ENCODE measurements at places on chromosomes 11 and 22.

DNA sequence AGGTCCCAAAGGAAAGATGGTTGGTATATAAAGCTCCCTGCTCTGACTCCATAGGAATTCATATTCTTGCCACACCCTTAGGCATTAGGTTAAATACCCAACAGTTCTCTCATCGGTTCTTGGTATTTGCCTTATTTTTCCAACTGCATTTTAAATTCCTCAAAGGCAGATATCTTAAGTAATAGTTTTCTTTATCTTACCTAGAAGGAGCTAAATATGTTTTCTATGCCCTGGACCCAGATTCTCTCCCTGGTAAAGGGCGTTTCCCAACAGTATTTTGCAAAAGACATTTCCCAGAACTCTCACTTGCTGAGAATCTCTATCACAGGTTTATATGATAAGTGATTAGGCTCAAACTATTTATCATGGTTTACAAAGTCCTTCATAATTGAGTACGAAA lies 158.6 kb upstream of the BDNF start:
- DNase-seq: no peak

GRCh38 chr11:132907651-132908413 lies 624.5 kb downstream of the OPCML start:
- no peak for DNase-seq

- DNase-seq: no peak
Observed at GRCh38 chr22:45226503-45227186, 14.0 kb downstream of the KIAA0930 start.

- DNase-seq: no peak
Observed at GRCh38 chr11:722346-722811, 16.3 kb downstream of the EPS8L2 start.

- peak; percentile 45 for DNase-seq
Observed at GRCh38 chr11:46491661-46492330, 100.2 kb upstream of the CHRM4 start.

- no peak for DNase-seq
Observed at GRCh38 chr22:24398409-24398808, 29.0 kb upstream of the ADORA2A start.

DNA sequence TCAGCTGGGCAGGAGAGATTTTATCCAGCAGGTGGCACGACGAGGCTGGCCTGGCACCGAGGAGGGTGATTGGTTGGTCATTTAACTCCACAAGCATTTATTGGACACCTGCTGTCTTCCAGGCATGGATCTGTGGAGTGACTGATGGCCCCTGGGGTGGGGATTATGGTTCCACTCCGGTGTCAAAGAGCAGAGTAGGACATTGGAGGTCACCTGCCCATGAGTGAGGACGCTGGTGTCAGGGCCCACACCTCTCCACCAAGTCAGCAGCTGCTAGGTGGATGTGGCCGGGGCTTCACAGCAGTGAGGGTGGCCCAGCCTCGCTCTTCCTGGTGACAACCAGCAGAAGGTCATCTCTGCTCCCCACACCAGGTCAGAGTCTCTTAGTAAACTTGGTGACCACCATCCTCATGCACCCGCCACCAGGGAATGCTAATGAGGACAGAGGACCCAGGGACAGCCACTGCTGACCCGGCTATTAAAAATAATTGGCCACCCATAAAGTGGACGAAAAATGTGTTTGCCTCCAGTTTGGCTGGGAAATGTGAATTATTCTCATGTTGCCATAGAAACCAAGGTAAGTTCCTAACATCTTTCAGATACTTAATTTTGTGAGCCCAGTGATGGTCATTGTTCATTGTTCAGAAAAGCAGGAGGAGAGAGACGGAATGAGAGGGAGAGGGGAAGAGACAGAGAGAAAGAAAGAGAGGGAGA lies 428.7 kb downstream of the TBC1D22A start:
- DNase-seq: no peak

- DNase-seq: peak; percentile 47
Observed at GRCh38 chr11:27722117-27722952, 22.1 kb upstream of the BDNF start.

DNA sequence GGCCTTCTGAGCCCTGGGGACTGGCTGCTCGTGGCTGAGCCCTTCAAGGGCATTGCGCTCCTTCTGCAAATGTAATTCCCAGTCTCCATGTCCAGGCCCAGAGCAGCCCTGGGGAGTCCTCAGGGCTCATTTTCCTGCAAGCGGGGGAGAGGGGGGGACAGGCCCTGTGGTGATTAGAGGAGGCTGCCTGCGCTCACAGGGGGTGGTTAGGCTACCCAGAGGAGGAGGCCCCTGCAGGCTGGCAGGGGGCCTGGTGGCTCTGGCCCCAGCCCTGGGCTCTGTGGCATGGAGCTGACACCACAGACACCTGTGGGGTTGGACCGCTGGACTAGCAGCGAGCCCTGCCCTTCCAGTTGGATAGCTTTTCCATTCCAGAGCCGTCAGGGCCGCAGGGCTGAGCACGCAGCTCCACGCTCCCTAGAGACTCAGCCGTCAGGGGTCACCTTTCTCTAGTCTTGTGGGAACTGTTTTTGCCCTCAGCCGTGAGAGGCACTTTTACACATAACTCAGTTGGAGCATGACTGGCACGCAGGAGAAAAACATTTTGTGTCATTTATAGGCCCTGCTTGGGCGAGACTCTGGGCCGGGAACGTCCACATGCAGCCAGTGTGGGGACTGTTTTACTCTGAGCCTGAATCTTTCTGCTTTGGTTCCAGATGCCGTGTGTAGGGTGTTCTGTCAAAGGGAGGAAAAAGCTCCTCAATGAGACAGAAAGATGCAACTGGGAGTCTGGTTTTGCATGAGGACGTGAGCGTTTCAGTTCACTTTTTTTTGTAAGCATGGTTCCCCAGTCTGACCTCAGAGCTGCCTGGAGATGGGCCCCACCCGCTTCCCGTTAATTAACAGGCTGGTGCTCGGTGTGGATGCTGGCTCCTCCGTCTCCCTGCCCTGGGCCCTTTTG lies 58.1 kb downstream of the LRP5 start:
- peak; percentile 45 for DNase-seq

DNA sequence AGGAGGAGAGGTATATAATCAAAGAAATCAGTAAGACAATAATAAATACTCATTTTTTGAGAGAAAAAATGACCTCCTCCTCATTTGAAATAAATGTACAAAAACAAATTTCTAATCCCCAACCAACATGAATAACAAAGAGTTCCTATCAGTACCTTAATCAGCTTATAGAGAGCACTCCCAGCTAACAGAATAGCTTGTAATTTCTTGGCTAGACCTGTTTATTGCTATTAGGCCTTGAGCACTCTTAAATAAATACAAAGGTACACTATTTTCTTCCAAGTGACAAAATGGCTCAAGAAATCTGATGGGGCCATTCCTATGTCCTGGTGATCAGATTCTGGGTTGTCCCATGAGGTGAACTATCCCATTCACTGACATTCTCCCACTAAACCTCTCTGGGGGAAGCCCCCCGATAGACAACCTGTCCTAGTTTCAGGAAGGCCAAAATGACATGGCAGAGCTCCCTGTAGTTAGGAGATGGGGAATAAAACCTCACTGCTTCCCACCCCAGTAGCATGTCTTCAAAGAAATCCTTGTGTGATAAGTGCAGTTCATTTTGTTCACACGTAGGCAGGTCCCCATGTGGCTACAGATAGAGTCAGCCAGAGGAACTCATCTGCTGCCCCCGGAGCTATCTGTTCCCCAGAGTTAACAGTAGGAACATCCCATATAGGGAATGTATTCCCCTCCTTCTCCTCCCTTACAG lies 385.7 kb downstream of the SOX6 start:
- DNase-seq: no peak

DNA sequence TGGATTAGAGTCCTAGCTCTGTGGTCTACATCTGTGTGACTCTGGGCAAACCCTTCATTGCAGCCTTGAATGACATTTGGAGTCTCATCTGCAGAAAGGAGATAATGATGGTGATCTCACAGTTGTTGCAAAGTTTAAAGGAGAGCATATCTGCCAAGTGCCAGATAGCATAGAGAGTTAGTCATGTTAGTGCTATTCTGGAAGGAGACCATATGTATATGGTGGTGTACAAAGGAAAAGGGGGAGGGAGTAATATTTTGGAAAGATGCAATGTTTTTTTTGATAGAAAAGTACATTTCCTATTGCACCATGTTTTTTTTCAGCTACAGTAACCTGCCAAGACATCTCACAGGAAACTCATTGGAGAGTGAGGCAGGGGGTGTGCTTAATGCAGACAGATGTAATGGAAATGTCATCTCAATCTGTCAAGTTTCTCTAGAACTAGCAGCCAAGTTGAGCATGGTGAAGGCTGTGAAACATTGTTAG lies 92.1 kb upstream of the NARS2 start:
- no peak for DNase-seq

DNA sequence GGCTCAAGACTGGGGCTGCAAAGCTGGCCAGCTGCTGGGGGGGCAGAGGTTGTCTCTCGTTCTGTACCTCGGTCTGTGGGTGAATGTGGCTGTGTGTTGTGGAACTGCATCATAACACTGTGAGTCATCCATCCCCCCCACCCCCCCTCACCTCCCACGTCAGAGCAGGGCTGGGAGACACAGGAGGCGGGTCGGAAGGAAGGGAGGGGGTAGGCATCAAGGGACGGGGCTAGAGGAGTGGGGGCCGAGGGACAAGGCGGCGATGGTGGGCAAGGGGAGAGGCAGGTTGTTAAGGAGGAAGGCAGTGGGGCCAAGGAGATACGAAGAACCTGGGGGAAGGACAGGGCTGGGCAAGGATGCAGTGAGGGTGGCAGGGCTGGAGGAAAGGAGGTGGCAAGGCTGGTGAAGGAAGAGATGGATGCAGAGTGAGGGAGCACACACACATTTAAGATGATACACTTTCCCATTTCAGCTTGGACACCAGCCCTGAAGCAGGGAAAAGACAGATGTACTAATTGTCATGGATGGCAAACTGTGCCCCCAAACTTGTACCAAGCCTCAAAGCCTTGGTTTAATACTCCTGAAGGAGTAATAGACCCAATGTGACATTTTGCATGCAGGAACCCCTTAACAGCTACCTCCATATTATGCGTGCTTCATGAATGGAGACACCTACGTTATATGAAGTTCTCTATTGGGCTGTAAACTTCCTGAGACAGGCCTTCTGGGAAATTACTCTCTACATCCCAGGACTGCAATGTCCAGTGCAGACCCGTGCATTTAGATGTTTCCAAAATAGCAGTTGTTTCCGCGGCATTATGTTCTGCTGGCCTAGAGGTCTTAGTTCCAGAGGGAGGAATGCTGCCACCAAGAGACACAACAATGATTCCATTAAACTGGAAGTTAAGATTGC lies at the start of gene YPEL4:
TSS of gene YPEL4 (minus strand) at position 87 of the 913 bp plus-strand sequence. CDS start 2,805 bp downstream, outside the sequence.
- DNase-seq: peak; percentile 63

DNA sequence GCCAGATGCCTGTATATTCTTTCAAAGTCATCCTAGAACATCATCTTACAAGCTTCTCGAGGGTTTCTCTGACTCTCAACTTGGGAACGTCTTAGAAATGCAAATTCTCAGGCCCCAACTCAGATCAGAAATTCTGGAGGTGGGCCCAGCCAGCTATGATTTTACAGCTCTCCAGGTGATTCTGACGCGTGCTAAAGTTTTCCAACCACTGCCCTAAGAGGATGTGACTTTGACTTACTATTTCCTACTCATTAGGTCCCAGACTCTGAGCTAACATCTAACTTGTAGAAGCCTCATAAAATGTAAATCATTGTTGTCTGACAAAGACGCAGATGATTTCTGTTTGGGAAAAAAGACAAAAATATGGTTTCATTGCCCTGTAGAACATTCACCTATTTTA lies 61.1 kb downstream of the IRAG1 start:
- no peak for DNase-seq

- DNase-seq: no peak
Observed at GRCh38 chr22:43944670-43945430, 10.4 kb upstream of the SAMM50 start.

DNA sequence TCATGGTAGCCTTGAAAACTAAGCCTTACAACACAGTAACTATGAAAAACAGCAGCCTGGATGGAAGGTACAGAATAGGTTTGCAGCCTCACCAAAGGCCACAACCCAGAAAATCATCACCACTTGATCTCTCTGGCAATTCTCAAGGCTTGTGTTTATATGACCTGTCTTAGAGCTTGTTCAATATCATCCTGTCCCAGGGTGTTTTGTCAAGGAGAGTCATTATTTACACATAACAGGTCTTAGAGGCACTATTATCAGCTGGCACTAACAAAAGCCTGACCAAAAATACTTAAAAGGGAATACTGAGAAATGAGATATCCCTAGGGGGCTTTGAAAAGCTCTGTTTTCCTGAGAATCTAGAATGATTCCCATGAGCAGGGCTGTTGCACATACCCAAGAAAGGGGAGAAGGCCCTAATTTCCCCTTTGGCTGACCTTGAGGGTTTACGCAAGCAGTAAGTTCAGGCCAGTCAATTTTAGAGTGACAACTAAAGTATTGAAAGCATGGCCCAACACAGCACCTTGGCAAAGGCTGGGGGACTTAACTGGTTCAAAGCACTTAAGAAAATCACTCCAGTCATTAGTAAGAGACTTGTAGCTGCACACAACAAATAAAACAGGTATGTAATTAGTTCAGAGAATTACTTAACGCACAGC lies 7.9 kb downstream of the SC5D start:
- DNase-seq: no peak

DNA sequence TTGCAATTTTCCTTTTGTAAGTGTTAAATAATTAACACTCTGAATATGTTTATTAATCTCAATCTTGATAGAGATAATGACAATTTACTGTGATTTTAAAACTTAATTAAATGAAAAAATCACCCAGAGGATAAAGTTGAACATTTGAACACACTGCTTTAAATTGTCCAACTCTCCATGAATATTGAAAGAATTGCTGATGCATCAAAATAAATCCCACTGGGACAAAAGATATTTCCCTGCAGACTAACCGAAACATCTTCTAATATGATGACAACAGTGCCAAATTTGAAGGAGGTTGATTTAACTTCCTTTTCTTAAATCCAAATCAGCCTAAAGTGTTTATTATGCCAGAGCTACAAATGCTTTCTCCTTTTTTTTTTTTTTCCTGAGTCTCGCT lies 47.6 kb downstream of the F2 start:
- no peak for DNase-seq

DNA sequence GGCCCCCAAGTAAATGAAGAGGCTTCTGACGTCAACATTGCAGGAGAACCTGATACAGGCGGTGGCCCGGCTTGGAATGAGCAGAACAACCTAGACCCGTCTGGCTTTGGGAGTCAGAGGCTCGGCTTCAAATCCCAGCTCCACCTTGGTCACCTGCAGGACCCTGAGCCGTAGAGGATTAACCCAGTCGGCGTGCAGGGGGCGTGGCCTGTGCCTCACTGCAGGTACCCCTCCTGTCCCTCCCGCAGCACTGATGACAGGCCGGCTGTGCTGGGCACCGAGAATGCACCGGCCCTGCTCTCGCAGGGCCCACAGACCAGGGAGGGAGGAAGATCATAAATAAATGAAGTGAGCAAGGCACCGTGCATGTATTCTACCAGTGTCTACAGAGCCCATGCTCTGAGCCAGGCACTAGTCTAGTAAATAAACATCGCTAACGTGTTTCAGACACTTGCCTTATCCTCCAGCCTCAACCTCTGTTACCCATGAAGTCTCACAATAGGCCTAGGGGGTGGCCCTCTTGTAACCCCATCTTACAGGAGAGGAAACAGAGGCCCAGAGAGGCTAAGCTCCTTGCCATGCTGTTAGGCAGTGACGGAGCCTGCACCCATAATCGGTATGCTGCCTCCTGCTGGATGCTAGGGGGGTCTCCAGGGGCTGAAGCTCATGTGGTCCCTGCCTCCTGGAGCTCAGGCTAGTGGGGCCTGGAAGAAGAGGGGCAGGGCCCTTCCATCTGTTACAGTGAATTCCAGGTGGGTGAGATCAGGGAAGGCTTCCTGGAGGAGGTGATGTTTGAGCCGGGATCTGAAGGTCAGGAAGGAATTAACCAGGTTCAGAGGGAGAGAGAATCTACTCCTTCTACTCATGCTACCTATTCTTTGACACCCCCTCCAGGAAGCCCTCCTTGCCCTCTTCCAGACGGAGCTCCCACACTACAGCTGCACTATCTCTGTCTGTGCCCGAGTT lies 53.4 kb downstream of the RTL6 start:
- no peak for DNase-seq

- no peak for DNase-seq
Observed at GRCh38 chr11:6433998-6434660, 6.7 kb downstream of the HPX start.
